ENCODE measurements at places on chromosomes 16 and 17.
A peak's percentile ranks its signal among the peaks of the same experiment; 100 is the strongest.

GRCh38 chr16:22693638-22694340 is 120.2 kb upstream of the HS3ST2 start:
- DNase-seq = no peak

DNA sequence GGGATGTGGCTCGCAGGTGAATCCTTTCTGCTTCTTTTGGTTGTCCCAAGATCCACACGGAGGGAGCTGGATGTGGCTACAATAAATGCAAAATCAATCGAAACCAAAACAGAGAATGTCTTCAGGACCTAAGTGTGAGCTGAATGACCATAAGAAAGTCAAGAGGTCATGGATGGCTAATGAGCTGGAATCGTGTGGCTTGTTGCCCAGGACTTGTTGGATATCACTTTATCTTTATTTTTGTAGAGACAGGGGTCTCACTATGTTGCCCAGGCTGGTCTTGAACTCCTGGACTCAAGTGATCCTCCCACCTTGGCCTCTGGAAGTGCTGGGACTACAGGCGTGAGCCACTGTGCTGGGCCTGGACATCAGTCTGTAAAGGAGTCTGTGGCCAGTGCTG is 326.8 kb upstream of the N4BP1 start:
- no peak for DNase-seq

- DNase-seq = no peak
Measured at GRCh38 chr16:50207652-50208051, 54.5 kb downstream of the TENT4B start.

- DNase-seq = no peak
Measured at GRCh38 chr17:34252095-34252443, 3.0 kb upstream of the CCL2 start.

DNA sequence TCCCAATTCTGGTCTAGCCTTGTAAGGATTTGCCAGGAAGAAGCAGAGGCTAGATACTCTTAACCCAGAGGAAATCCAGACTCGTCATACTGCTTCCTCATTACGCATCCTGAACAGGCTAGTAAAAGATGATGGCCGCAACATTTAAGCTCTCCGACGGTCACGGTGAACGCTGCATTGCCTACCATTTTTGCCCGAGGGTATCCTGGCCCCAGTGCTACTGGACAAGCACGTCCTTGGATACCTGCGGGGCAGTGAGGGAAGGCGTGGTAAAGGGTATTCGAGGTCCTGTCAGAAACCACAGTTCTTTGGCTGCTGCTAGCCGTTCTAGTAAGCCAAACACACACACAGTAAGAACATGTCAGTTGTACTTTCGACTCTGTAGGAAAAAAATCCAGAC is 36.6 kb downstream of the METTL16 start:
- DNase-seq = no peak

- no peak for DNase-seq
Measured at GRCh38 chr17:36978810-36979564, 30.2 kb downstream of the AATF start.

- DNase-seq = no peak
Measured at GRCh38 chr16:73190256-73190655, 142.3 kb upstream of the ZFHX3 start.

- no peak for DNase-seq
Measured at GRCh38 chr17:58605986-58606385, 85.9 kb downstream of the TEX14 start.

DNA sequence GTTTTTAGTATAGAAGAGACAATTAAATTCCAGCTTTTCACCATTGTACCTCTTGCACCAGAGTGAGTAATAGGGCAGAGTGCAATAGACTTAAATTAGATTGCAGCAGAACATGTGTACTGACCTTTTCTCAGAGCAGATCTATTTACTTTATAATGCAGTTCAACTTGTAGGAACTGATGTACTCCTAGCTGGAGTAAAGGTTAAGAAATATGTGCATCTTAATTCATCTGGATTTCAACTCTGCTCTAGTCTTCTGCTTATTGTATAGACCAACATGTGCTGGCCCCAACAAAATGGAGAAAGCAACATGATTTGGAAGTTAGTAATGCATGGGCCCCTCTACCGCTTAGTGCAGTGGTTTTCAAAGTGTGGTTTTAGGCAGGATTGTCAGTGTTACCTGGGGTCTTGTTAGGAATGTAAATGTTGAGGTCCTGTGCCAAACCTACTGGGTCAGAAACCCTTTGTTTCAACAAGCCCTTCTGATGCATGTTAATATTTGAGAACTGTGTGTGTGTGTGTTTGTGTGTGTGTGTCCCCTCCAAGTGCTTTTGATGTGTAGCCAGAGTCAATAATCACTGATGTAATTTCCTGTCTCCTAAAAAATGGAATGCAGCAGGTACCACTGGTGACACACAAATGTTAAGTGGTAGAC is 138.6 kb downstream of the TOX3 start:
- no peak for DNase-seq

GRCh38 chr17:7711051-7711755 is 6.2 kb downstream of the EFNB3 start:
- no peak for DNase-seq

GRCh38 chr16:637081-638018 is 1.2 kb upstream of the METTL26 start:
- DNase-seq = no peak

- no peak for DNase-seq
Measured at GRCh38 chr17:72406498-72406897, 285.7 kb downstream of the SOX9 start.

- DNase-seq = no peak
Measured at GRCh38 chr17:7334938-7335538, 1.3 kb upstream of the ACAP1 start.

GRCh38 chr16:9567666-9568065 is 476.2 kb downstream of the HAPSTR1 start:
- peak; percentile 92 for DNase-seq

- no peak for DNase-seq
Measured at GRCh38 chr16:88482630-88483391, 29.7 kb downstream of the ZFPM1 start.

DNA sequence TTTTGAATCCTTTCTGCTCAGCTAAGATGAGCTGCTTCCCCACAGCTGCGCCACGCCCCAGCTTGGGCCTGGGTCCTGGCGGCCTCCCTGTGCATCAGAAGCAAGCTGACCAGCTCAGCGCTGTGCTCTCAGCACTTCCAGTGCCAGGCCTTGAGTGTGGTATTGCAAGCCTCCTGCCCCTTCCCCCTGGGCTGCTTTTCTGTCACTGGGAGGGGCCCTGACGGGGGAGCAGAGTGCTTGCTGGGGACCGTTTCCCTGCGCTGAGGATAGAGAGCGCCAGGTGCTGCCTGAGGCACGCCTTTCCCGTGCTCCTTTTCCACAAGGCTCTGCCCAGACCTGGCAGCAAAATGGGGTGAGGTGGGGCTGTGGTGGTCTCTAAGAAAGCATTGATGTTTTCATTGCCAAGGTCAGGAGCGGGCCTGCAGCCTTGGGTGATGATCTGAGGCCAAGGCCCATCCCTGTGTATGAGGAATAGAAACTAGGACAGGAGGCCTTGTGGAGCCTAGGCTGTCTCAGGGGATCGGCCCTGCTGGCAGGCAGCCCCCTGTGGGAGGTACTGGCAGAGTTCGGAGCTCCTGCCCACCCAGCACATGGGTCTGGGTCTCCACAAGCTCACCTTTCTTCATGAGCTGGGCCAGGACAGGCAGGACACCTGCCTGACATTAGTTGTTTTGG is 29.7 kb downstream of the POLR3E start:
- DNase-seq = no peak

DNA sequence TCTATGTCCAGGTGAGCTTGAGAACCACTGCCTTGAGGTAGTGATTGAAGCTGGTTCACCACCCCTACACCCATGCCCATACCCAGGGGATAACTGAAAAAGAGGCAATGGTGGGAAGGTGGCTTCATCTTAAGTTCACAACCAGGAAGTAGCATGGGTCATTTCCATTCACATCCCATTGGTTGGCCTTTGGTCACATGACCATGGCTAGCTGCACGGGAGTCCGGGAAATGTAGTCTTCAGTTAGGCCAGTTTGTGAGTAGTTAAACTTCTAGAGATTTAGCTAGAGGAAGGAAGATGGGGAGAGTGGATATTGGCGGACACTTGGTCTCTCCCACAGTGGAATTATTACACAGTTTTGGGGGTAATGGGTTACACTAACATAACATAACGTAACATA is 92.9 kb downstream of the RGS9 start:
- no peak for DNase-seq

DNA sequence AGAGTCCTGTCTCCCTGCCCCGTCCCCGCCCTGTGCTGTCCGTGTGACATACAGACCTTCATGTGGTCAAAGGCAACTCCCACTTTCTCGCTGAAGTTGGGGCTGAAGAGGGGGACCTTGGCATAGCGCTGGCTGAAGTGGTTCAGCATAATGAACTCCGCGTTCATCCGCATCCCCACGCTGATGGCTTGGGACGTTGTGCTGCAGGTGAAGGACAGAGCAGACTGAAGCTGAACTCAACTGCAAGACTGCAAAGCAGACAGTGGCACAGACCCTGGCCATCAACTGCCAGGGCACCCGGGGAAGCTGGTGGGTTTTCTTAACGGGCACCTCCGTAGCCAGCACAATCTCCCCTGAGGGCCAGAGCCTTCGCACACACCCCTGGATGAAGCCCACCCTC is 24.2 kb downstream of the ELAC2 start:
- no peak for DNase-seq

- no peak for DNase-seq
Measured at GRCh38 chr16:50314665-50315064, 48.3 kb downstream of the ADCY7 start.

DNA sequence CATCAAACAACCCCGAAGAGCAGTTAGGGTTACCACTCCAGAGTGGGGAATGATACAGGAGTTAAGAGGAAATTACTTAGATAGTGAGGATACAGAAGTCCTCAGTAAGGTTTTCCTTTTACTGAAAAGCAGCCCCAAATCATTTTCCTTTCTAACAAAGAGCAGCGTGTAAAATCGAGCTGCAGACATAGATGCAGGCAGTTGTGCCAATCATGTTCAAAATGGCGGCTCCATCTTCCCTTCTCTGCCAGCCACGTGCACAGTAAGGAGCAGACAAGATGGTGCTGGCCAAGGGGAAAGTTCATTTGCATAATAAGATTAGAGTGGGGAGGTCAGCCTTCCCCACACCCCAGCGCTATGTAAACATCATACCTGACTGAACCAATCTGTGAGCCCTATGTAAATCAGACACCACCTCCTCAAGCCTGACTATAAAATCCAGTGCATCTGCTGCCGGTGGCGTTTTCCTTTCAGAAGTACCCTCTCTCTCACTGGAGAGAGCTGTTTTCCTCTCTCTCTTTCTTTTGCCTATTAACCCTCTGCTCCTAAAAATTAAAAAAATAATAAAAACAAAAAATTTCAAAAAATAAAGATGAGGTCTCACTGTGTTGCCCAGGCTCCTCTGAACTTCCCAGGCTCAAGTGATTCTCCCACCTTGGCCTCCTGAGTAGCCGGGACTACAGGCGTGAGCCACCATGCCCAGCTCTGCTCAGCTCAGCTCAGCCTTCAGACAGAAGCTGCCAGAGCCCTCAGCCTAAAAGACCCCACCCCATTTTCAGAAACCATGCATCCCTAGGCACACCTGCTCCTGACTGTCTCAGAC is 2.6 kb upstream of the SRL start:
- no peak for DNase-seq

DNA sequence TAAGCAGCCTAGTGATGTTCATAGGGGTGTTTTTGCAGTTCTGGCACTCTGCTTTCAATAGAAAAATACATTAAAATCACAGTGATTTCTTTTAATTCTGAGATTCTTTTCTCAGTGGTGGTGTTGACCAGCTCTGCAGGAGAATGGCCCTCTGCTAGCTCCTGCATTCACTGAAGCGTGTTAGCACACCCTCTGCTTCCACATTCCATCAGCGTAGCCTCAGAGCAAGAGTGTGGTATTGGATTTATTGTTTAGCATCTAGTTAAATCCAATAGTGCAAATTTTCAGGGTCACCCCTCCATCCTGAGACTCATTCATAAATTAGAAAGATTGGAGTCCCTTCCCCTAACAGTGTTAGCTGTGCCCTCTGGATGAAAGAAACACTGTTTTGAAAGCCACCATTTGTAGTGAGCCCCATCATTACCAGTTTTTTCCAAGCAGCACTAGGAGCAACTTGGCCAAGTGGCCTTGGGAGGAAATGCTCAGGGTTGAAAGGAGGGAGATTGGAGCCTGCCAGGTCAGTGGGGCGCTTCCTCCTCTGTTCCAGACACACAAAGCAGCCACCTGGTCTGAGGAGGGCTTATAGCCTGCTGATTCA is 45.7 kb downstream of the B9D1 start:
- no peak for DNase-seq

GRCh38 chr16:47995354-47995753 is 160.4 kb downstream of the ABCC12 start:
- no peak for DNase-seq

DNA sequence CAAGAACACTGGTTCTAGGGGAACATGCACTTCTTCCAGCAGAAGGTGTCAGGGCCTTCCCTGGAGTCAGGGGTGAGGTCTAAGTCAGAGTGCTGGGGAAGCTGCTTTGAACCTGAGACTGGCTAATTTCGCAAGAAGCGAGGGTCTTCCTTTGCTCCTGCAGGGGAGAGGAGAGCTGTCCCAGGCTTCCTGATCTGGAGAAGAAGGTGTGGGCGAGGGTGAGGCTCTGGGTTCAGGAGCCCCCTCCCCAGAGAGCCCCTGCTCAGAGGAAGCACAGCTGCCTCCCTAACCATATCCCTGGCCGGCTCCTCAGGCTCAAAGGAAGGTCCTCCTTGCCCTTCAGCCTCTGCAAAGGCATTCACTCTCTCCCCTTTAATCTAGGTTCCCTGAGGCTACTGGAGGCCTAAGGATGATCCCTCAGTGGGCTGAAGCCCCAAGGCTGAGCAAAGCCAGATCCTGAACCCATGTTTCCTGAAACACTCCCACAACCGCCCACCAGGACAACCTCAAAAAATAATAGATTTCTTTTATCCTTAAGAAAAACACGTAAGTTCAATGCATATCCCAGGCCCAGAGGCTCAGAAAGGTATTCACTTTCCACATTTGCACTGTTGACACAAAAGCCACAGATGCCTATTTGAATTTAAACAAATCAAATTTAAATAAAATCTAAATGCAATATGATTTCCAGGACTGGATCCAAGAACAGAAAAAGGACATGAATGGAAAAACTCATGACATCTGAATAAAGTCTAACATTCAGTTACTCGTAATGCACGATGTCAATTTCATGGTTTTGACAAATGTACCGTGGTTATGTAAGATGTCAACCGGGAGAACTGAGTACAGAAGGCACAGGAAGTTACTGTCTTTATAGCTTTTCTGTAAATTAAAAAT is 71.5 kb upstream of the RCVRN start:
- DNase-seq = no peak

DNA sequence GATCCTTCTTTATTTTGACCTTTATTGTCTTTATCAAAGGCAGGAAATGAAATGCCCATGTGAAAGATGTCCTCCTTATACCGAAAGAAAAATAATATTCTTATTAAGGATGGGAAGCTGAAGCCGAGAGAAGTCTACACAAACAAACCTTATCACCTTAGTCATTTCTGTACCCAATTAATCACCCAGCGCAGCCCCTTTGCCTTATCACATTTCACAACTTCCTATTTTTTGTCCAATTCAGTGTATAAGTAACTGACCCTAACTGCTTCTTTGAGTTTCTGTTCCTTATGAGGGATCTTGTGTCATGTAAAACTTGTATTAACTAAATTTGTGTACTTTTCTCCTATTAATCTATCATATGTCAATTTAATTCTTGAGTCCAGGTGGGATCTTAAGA is 16.4 kb upstream of the CCL23 start:
- DNase-seq = no peak

GRCh38 chr17:47413872-47414271 is 90.1 kb downstream of the EFCAB13 start:
- no peak for DNase-seq

Data from DMS79 (cell line).